Fibroblast of skin of right biceps (primary cell): ENCODE measurements at places on chromosomes 11 and 22.
A peak's percentile ranks its signal among the peaks of the same experiment; 100 is the strongest.

- DNase-seq, result no peak
Measured at GRCh38 chr11:70906101-70906500, 346.3 kb downstream of the SHANK2 start.

DNA sequence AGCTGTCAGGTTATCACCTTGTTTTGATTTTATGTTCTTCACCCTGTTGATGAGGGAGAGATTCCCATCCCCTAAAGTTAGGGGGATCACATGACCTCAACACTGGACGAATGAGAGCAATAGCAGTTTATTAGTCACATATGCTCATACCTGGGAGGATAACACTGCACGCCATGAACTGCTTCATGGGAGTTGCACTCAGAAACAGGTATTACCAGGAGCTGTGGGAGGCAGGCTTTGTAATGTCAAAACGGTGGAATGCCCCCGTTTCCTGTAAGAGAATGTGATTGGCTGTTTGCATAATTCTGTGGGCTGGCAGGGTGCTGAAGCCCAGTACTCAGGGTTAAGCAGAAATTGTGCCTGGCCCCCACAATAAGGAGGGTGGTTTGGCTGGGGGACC is 3.2 kb upstream of the THY1 start:
- no peak for DNase-seq

- DNase-seq, result no peak
Measured at GRCh38 chr11:75301131-75301530, 50.3 kb downstream of the ARRB1 start.

DNA sequence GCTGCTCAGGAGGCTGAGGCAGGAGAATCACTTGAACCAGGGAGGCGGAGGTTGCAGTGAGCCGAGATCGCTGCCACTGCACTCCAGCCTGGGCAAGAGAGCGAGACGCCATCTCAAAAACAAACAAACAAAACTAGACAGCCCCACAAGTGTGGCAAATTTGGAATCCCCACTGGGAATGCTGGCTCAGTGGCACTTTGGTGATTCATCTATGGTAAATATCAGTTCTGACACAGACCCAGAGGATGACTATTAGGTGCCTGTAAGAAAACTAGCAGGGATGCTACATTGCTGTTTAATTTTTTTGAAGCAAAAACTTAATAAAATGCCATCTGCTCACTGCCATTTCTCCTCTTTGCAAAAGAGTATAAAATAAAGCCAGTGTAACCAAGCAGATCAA is 107.9 kb downstream of the NAT10 start:
- DNase-seq, result peak; percentile 35

DNA sequence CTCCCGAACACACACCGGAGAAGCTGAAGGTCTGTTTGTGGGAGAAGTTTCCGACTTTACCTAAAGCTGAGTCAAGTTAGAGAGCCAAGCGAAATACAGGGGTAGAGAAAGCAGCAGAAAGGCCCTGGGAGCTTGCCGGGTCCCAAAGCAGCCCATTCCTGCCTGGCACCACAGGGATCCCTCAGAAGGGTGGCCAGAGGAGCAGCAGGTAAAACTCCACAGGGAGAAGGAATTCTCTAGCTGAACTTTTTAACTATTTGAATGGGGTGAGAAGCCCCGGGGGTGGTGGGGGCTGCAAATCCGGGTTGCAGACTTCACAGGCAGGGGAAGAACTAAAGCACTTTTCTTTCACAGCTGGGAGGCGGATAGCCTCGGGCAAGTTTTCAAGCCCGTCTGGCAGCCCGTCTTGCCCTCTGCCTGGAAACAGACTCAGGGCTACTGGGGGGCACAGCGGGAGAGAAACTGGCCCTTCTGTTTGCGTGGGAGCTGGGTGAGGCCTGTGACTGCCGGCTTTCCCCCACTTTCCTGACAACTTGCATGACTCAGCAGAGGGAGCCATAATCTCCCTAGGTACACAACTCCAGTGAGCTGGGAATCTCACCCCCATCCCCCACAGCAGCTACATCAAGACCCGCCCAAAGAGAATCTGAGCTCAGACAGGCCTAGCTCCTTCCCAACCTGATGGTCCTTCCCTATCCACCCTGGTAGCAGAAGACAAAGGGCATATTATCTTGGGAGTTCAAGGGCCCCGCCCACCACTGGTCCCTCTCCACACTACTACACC is 311.0 kb downstream of the SBF2 start:
- DNase-seq, result peak; percentile 82

DNA sequence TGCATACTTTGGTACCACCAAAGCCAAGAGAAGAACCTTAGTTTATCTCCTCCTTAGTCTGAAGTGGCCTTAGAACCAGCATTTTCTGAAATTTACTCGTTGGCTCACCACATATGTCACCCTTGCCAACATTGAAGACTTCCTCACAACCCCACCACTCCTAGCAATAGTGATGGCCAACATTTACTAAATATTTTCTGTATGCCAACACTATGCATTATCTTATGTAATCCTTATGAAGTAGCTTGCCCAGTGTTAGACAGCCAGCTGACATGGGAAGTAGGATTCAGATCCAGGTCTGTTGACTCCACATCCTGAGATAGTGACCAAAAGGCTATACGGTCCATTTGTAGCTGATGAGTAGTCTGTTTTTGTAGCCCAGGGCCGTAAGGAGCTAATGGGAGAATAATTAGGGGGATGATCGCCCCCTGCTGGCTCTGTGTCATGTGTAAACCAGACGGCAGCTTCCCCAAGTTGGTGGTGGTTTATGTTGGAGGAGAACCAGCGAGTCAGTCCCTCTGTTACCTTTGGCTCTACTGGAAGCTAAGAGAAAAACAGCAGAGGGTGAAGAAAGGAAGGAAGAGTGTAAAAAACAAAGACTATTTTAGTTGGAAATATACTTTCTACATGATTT is 120.5 kb upstream of the RASSF10 start:
- DNase-seq, result peak; percentile 88

GRCh38 chr22:44154436-44154942 is 26.2 kb upstream of the PARVG start:
- peak; percentile 83 for DNase-seq

DNA sequence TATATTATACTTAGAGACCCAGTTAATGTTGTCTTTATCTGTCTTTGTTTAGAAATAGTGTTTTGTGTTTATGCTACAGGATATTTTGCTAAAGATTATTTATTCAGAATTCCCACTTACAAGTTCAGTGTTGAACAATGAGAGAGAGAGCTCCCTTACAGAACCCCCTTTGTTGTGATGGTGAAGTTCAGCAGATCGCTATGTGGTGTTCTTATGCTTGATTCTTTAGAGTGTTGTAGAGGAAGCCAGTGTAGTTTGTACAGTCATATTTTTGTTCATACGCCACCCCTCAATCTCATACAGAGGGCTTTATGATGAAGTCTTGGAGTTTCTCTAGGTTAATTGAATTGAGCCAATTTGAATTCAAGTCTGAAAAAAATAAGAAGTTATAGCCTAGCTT is 150.2 kb downstream of the TMEM135 start:
- no peak for DNase-seq

DNA sequence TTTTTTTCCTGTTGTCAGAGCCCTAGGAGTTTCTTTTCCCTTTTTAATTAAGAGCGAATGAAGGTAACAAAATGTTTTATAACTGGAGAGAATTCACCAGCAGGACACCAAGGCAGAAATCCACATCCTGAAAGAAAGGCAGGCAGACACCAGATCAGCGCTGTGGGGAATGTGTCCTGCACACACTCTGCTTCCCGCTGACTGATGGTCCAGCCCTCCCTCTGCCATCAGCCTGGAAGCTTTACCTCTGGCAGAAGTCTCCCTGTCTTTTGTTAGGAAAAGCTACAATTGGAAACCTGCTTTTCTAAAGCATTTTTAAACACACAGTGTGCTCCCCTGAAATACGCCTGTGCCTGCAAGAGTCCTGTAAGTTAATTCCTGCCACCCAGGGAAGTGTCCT is 638.5 kb downstream of the NTM start:
- peak; percentile 31 for DNase-seq

GRCh38 chr11:25435197-25435596 is 896.7 kb upstream of the ANO3 start:
- no peak for DNase-seq

DNA sequence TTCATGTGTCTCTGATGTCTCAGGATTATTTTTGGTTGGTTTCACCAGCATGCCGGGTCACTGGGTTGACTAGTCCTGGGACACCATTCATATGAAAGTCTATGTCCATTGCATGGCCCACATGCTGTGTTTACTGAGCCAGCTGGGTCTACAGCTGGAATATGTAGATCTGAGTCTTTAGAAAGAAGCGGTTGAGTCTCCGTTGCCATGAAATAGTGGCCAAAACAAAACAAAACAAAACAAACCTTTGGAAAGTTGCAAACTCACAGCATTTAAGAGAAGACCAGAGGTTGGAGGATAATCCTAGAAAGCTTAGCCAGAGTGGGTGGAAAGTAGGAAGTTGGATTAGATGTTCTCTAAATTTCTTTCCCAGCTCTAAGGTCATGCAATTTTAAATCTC is 191.8 kb upstream of the NTM start:
- DNase-seq, result no peak

- DNase-seq, result no peak
Measured at GRCh38 chr11:2132874-2133240, 6.3 kb downstream of the IGF2 start.

DNA sequence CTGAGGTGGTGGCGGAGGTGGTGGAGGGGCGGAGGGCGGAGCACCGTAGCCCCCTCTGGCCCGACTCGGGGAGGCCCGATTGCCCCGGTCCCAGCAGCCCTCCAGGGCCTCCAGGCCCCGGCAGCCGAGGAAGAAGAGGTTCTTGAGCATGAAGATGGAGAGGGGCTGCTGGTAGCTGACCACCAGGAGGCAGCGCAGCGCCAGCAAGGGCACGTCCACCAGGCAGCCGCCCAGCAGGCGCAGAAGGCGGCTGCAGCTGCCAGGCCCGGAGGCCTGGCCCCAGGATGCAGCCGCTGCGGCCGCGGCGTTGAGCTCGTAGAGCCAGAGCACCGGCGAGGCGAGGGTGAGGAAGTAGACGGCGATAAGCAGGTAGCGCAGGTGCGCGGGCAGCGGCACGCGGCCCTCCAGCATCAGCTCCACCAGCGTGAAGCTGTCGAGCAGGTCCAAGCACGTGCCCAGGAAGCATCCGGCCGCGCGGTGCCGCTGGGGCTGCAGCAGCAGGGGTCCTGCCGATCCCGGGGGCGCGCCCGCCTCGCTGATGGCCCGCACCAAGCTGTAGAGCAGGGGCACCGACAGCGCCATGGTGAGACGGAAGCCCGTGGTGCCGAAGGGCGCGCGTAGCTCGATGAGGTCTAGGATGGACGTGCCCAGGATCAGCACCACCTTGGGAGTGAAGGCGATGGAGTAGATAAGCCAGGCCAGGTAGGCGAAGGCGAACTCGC is 1.5 kb downstream of the TMEM121B start:
- DNase-seq, result no peak

DNA sequence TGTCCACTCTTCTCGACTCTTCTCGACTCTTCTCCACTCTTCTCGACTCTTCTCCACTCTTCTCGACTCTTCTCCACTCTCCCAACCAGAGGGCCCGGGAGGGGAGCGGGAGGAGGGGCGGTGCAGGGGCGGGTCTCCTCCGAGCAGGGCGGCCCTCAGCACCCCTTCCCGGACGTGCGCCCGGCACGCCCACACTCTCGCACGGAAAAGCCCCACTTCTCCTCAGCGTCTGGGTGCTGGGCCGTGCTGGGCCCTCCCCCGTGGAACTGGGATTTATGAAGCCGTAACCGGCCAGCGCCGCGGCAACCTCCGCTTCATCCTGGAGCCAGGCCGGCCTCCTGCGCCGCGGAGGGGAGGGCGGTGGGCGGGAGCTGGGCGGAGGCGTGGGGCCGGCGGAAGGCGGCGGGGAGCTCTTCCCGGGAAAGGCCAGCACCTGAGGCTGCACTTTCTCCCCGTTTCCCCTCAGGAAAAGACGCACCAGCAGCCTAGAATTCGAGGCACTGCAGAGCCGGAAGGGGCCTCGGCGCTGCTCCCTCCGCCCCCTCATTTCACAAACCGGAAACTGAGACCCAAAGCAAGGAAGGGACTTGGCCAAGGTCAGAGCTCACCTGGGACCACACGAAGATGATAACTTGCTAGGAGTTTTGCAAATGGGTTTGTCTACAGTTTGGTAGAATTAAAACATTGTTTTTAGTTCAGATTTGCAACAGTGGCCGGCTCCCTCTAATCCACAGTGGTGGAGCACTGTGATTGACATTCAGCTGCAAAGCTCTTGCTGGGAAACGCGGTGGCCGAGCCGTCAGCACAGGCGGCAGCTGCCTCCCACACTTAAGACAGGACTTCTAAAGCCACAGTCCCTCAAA is 31.6 kb upstream of the JAM3 start:
- DNase-seq, result peak; percentile 68

- DNase-seq, result no peak
Measured at GRCh38 chr11:92245700-92246271, 21.2 kb downstream of the FAT3 start.

DNA sequence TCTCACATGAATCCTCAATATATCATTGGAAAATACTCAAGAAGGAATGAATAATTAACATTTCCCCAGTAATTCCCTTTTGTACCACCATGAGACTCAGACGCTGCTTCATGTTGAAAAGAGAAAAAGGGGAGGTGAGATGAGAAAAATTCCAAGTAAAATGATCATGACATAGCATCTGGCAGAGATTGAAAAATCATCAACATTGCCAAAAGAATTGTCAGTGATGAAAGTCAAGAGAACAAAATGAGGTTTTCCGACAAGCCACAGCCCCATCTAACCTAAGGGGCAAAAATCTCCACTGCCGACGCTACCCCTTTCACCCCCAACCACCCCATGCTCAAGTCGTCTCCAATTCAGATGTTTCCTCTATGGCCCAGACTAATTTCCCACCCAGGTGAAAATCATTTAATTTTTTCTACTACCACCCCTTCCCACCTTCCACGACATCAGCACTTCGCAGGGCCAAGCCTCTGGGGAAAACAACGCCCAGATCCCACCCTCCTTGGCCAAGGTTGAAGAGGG is 1.2 kb downstream of the RAB6A start:
- peak; percentile 43 for DNase-seq

DNA sequence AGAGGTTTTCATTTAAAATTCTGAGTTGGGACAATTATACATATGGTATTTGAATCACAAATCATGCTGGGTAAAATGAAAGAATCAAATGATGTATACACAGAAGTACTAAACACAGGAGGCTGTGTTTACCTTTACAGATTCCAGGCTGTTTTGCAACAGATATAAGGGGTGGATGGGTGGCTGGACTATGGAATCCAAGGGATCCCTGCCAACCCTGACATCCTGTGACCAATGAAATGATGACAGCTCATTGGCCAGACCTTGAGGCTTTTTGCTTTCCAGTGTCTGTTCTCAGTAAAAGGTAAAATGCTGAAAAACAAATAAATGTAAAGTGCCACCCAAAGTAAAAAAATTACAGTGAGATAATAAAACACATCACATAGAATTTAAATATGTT is 3.3 kb upstream of the DDI1 start:
- peak; percentile 85 for DNase-seq

GRCh38 chr11:66978229-66978628 is 3.1 kb downstream of the C11orf86 start:
- no peak for DNase-seq

- DNase-seq, result no peak
Measured at GRCh38 chr22:38201371-38201710, 453 bp upstream of the MAFF start.

DNA sequence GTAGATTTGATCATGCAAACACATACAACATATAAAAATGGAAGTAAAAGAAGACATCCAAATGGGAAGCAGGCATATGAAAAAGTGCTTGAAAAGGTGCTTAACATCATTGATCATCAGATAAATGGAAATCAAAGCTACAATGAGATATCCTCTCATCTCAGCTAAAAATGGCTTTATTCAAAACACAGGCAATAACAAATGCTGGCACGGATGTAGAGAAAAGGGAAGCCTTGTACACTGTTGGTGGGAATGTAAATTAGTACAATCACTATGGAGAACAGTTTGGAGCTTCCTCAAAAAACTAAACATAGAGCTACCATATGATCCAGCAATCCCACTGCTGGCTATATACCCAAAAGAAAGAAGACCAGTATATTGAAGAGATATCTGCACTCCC is 549 bp upstream of the TCN1 start:
- DNase-seq, result no peak
